ENCODE measurements at places on chromosomes 13 and 19.

DNA sequence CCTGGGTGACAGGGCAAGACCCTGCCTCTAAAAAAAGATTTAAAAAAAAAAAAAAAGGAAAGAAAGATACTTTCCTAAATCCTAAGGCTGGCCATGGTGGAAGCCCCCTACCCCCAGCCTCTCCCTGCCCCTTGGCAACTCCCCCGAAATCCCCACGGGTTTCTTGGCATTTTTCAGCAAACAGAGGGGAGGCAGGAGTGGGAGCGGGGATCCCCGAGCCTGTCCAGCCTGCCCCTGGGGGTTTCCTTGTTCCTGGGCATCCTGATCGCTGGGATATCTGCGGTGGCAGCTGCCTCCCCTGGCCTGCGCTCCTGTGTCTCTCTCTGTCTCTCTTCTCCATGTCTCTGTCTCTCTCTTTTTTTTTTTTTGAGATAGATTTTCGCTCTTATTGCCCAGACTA, 3.4 kb upstream of the EBI3 start:
- no peak for DNase-seq

DNA sequence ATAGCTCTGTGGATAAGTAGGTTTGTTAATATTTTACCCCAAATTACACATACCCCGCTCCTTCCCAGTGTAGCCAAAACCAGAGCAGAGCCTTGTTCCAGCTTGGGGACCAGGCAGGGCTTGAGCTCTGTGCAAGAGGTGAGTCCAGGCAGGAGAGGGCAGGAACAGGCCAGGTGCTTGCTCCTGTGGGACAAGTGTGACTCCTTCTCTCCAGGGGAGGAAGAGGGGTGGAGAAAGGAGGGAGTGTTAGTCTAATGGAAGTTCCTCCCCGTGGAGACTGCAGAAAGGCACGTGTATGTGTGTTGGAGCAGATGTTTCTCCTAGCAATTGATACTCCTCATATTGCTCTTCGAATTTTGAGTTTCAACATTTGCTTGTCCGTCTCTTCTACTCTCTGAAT, 201.0 kb downstream of the FGF9 start:
- DNase-seq: no peak

DNA sequence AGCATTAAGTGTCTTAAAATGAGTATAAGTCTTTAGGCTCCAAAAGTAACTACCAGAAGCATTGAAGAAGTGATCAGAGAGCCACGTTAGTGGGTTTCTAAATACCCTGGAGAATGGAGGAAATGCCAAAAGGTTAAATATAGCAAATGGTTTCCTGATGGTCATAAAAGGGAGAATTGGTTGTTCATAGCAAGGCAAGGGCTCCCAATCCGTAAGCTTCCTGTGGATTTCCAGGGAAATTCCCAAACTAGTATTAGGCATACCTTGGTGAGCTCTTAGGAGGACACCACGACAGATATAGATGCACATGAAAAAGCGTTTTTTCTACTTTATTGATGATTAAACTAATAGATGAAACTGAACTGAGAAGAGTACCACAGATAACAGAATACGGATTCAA, 410.9 kb downstream of the FOXO1 start:
- DNase-seq: no peak

- DNase-seq: no peak
Observed at GRCh38 chr19:43265664-43266025, 3.7 kb downstream of the PSG9 start.

All from stimulated activated CD4-positive, alpha-beta T cell treated with anti-CD3 and anti-CD28 coated beads, TNF-alpha, amount 100 ng/mL, for 24 hours (primary cell).